Bronchial epithelial cell (primary cell): ENCODE measurements at places on chromosomes 7 and 10. TPM values are rescaled to one million over a fixed set of nuclear protein-coding genes. Genes with fewer than 3 reads are reported as not detected.

GRCh38 chr7:140229591-140230515 lies 53.1 kb upstream of the KDM7A start:
- DNase-seq: no peak

Gene TCAF2
- 1.1 and 2.3 TPM in 2 replicates for total RNA-seq

DNA sequence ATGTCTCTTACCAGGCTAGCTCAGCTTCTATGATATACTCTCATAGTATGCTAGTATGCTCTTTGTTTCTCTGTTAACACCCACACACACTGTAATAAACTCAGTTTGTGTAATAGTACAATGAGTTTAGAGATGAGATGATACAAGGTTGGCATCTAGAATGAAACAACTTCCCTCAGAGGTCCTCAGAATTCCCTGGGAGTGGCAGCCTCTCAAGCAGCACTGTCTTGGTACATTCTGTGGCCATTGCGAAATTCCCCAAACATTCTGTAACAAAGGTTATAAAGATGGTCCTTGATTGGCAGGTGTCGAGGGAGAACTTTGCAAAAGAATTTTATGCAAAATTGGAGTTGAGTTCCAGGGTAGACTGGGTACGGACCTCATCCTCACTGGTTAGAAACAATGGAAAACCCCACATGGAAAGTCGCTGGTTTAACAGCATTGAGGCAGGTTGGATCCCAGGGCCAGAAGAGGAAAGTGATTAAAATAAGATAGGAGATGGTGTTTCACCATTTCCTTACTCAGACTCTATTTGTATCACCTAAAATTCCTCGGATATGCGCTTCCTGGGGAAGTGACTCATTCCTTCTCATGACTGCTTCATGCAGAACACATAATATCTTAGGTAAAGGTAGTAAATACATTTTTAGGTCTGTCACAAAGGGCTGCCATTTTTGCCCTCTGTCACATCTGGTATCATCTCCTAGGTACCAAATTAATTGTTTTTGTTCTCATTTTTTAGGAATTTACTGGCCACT lies 657.8 kb downstream of the SORCS1 start:
- peak; percentile 88 for DNase-seq

- DNase-seq: no peak
Measured at GRCh38 chr10:94192974-94193373, 169.8 kb downstream of the NOC3L start.

GRCh38 chr7:105707967-105708762 lies 126.9 kb upstream of the EFCAB10 start:
- no peak for DNase-seq

Gene ZNF365
- total RNA-seq: 1.3 and 7.2 TPM in 2 replicates

Gene OR2A7
- 0.53 and 1.7 TPM in 2 replicates for total RNA-seq

DNA sequence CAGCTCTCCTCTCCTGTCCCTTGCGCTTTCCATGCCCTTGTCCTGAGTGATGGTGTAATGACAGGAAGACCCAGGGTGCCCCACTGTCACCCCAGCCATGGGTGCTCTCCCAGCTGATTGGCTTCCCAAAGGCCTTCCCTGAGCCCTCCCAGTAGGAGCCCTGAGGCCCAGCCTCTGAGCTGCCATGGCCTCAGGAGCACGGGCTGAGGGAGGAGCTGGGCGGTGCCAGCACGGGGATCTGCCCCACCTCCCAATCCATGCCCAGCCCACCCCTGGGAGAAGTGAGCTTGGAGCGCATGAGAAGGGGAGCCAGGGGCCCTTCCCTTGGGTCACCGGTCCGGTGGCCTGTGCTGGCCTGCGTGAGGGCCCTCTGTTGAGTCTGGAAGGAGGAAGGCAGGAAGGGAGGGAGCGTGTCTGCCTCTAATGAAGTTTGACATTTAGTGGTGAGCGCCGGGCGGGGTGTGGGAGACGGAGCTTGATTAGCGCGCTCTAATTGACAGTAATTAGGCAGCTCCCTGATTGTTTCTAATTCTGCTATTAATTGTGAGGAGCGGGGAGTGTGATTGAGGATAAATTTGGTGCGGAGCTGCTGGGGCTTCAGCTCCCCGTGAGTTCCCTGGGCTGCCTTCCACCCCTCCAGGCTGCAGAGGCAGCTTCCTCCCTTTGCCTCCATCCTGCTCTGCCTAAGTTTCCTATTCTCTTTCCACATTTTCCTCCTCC lies 28.3 kb downstream of the GBX1 start:
- DNase-seq: no peak

DNA sequence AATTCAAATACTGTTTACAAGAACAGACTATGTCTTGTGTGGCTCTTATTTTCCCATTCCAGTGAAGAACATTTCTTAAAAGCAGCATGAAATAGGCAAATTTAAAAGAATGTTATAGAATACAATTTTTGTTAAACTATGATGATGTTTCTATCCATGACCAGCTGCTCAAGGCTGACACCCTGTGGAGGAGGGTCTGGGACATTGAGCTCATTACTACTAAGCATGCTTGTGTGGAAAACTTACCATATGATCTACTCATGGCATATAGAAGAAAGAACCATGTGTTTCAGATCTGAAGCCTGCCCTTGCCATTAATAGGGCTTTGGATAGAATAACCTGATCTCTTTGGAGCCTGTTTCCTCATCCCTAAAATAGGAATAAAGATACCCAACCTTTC lies 125.0 kb downstream of the FOXP2 start:
- peak; percentile 33 for DNase-seq

Gene PLPP4
- total RNA-seq: 0.13 and 0.26 TPM in 2 replicates

- peak; percentile 97 for DNase-seq
Measured at GRCh38 chr10:17075533-17076359, 53.9 kb downstream of the CUBN start.

Gene HSPA14
- total RNA-seq: 6.3 and 6.8 TPM in 2 replicates

DNA sequence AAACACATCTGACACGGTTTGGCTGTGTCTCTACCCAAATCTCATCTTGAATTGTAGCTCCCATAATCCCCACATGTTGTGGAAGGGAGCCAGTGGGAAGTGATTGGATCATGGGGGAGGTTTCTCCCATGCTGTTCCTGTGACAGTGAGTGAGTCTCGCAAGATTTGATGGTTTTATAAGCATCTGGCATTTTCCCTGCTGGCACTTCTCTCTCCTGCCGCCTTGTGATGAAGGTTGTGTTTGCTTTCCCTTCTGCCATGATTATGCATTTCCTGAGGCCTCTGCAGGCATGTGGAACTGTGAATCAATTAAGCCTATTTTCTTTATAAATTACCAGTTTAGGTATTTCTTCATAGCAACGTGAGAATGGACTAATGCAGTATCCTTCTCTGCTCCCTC lies 5.9 kb upstream of the HTR5A start:
- no peak for DNase-seq

- no peak for DNase-seq
Measured at GRCh38 chr10:71723311-71723710, 3.7 kb upstream of the C10orf105 start.

DNA sequence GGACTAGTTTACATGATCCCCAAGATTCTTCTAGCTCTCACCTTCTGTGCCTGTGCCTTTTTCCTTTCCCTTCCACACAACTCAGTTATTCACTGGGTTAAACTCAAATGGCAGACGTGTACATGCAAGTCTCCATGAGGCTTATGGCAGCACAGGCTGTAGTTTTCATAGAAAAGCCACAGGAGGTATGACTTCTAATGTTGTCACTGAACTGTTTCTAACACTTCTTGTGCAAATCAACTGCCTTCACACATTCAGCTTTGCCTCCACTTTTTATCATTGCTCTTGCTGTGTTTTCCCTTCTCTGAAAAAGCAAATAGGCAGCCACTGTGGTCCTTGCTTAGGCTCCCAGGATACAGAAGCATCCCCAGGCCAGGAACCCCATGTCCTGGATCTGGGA lies 5.3 kb upstream of the GIMAP5 start:
- no peak for DNase-seq

Gene SFTPD
- 0.77 and 0.79 TPM in 2 replicates for total RNA-seq

Gene PRLHR
- not detected in 2 replicates for total RNA-seq

GRCh38 chr7:73969991-73970390 lies 58.0 kb upstream of the ELN start:
- no peak for DNase-seq

- no peak for DNase-seq
Measured at GRCh38 chr10:86446987-86447386, 74.6 kb downstream of the WAPL start.

DNA sequence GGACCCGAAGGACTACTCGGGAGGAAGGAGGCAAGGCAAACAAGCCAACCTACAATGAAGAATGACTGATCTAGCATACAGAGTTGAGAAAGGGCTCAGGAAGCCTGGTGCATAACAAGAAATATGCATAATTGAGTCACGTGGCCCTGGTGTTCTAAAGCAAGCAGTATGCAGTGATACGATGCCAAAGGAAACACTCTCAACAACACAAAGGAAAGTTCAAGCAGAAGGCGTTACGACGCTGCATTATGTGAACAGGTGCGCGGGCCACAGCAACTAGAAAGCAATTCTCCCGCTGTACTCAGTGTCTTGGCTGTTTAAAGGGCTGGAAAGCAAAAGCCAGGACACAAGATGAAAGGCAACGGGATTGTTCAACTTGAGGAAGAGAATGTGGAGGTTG lies 100.8 kb downstream of the PRTFDC1 start:
- DNase-seq: peak; percentile 90

DNA sequence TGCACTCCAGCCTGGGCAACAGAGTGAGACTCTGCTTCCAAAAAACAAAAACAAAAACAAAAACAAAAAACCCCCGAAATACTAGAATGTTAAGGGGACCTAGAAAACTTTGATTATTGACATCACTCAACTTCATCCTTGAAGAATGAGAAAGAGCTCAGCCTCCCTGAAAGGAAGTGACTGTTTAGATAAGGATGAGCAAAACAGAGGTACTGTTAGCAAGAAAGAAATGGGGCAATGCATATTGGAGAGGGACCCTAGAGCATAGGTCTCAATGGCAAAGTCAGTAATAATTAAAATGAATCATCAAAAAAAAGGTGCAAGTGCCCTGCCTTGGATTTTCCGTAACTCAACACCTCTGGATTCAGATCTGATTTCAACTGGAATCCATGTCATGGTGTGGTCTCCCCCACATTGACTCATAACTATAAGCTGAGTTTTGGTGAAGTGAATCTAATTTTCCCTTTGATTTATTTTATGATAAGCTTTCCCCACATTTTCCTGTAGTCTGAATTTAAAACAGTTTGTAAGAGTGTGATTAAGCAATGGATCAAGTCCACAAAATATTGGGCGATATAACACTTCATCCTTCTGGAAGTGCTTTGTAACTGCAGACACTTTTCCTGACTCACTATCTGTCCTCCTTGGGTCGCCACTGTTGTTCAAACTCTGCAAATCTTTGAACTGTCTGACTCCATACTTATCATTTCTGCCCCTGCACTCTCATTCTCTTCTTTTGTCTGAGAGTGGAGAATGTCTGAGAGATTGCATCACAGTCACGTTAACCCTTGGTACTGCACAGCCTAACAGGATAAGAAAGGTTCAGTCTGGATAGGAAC lies 224.8 kb upstream of the LYZL1 start:
- DNase-seq: peak; percentile 26

- peak; percentile 90 for DNase-seq
Measured at GRCh38 chr10:31977440-31978155, 49.0 kb upstream of the ARHGAP12 start.

Gene PKD1L1
- under 0.01 and 0.26 TPM in 2 replicates for total RNA-seq

DNA sequence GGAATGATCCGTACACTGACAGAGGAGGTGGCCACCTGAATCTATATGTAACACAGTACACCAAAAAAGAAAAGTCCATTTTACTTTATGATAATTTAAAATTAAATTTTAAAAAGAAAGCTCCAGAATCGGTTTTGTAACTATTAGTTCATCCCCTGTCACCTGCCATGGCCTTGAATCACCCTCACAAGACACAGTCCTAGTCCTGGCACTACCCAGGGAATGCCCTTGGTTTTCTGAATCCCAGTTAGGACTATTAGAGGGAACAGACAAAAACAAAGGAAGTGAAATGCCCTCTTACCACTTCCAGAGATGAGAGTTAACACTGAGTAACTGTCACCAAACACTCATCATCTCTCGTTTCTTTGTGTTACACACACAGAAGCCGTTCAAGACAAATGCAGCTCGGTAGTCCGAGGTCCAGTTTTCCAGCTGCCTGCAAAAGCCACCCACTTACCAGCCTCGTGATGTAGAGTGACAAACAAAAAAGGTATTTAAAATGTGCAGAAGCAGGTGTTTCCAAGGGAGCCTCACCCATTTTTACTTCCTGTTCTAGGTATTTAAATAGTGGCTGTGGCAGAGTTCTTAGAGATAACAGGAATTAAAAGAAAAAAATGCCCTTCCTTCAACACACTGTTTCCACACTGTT lies 6.1 kb downstream of the PTPRN2 start:
- DNase-seq: peak; percentile 47

Gene GTF2I
- 41.9 and 46.1 TPM in 2 replicates for total RNA-seq

GRCh38 chr10:47145290-47145934 lies 154.6 kb upstream of the GDF10 start:
- DNase-seq: peak; percentile 32

DNA sequence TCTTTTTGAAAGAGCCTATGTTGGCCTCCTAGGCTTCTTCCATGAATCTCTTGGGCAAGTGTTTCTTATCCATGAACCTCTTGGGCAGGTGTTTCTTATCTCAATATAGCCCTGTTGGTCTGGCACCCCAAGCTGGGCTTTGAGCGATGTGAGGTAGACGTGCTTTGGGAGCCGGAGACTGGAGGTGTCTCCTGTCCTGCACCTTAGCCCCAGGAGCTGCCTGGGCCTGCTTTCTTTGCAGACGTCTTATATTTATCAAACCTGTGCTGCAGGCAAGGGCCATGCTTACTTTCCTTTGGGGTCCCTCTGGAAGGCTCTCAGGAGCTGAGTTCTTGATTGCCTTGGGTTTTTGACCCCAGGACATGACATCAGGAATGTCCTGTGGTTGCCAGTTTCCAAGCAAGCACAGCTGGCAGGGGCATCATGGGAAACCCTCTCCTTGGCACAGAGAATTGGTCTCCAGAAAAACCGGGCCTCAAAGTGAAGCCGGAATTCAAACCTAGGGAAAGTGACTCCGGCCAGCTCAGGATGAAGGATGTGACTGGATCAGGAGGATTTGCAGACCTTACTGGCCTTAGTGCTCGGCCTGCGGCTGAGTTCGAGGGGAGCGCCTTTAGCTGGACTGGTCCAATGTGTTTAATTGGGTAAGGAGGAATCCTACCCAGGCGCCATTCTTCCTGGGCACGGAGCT lies 2.8 kb downstream of the JAKMIP3 start:
- DNase-seq: no peak

- peak; percentile 20 for DNase-seq
Measured at GRCh38 chr10:53403688-53404087, 631.1 kb upstream of the MBL2 start.

Gene TDRD1
- 1.8 and 2.1 TPM in 2 replicates for total RNA-seq

Gene EFCAB10
- total RNA-seq: 0.51 and 0.53 TPM in 2 replicates
